ENCODE measurements at places on chromosomes 11 and 22.

DNA sequence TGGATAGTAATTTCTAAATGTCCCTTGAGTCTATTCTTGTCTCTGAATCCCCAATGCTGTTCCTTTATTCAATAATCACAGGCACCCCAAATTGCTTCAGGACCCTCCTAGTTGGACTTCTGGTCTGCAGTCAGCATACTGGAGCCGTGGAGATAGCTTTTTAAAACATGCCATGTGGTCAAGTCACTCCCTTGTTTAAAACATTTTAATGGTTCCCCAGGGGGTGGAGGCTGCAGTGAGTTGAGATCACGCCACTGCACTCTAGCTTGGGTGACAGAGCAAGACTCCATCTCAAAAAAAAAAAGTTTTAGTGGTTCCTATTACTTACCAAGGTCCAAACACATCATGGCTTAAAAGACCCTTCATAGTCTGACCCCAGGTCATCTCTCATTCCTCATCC is 220.3 kb downstream of the ADAMTS15 start:
- no peak for DNase-seq

GRCh38 chr11:128251140-128251539 is 336.2 kb downstream of the ETS1 start:
- no peak for DNase-seq

DNA sequence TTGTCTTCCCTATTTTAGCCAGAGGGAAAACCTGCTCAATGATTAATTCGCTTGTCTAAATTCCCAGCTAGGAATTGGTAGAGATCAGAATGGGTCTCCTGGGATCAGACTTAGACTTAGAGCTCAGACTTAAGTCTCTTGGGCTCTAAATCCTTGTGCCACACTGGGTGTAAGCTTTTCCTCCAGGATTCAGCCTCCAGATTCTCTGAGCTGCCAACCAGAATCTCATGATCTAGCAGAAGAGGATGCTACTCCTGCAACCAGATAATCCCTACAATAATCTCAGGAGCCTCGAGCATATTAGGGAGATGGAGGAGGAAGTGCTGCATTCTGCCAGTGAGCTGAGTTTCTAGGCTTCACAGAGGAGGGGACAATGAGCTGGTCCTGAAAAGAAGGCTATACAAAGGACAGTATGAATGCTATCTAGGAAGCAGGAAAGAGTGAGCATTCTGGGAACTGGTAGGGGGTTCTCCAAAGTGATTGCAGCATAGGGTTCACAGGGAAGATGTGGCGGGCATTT is 211.6 kb upstream of the SESN3 start:
- DNase-seq, result no peak

- no peak for DNase-seq
These were observed 1.4 kb downstream of the TMEM80 start for GRCh38 chr11:696955-697491.

DNA sequence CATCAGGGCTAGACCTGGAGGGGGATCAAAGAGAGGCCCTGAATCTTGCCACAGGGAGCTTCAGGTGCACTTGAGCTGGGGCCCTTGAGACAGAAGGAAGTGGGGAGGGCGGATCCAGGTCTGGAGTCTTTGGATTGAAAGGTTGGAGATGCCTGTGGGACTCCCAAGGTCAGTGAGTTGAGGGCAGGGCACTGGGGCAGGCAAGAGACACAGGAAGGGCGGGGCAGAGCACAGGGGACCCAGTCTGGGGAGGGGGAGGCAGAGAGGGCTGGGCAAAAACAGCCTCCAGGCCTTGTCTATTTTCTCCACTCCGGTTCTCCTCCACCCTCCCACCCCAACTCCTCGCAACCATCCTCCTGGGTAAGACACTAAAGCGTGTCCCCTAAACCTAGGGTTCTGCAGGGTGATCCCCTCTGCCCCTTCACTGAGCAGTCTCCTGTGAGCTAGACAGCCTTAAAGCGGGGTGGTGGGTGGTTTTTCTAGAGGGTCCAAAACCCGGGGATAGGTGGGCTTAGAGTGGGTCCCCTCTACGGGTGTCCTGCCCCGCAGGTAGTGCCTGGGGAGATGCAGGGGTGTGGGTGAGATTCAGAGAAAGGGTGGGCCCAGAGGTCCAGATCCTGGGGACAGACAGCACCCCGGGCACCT is 38.6 kb upstream of the CELSR1 start:
- no peak for DNase-seq

DNA sequence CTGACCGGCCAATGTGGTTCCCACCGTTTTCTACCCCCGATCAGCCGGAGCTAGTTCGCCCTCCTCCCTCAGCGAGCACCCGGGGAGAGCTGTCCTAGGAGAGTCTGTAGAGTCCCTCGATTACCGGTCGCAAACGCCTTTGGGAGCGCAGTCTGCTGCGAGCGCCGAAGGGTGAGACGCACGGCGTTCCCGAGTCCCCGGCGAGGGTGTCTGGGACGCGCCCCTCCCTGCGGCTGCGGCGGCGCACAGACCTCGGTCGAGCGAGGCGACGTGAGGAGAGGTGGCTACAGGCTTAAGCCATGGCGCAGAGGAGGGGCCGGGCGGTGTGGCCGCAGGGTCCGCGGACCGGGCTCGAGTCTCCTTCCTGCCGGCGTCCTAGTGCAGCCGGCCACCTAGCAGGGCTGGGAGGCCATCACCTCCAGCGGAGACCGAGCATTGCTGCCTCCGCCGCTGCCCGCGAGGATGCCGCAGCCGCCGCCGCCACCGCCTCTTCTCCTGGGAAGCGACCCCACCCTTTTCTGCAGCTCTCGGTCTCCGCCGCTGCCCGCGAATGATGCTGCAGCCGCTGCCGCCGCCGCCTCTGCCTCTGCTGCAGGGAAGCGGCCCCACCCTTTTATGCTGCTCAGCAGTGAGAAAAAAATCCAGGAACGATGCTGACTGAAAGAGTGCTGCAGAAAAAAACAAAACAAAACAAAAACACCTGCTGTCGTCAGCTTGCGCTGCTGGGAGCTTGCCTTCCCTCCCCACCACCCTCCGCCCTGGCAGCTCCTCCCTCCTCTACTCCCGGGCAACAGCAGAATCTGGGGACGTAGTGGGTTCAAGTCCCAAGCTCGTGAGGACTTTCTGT is at the start of gene MAP6:
MAP6 (minus strand) TSS at position 588 of the 847 bp plus-strand sequence. CDS start 669 bp downstream, outside the sequence.
- DNase-seq, result peak; percentile 45

GRCh38 chr11:548700-549603 is 11.6 kb downstream of the LMNTD2 start:
- no peak for DNase-seq
